Mucosa of descending colon (tissue), 3 donors: ENCODE measurements at places on chromosomes 13 and 19.
A peak's percentile ranks its signal among the peaks of the same experiment; 100 is the strongest.

GRCh38 chr13:76641056-76641455 lies 245.1 kb downstream of the KCTD12 start:
- no peak for DNase-seq

DNA sequence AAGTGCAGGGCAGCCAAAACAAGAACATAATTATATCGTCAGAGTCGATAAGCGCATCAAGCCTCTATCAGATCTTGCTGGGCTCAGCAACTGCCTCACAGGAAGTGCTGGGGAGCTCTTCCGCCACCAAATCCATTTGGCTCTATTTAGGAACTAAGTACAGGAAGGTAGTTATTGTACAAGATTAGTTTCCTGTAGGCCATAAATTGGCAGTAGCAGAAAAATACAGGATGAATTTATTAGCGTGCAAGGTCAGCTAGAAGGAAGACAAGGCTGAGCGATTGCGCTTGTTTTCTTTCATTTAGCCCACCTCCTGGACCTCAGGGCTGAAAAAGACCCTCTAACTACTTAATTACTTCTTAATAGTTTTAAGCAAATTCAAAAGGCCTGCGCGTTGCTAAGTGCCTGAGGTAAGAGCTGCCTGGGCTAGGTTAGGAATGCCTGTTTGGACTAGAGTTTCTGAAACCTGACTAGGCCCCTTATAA lies 118.5 kb downstream of the IRS2 start:
- DNase-seq, result no peak

DNA sequence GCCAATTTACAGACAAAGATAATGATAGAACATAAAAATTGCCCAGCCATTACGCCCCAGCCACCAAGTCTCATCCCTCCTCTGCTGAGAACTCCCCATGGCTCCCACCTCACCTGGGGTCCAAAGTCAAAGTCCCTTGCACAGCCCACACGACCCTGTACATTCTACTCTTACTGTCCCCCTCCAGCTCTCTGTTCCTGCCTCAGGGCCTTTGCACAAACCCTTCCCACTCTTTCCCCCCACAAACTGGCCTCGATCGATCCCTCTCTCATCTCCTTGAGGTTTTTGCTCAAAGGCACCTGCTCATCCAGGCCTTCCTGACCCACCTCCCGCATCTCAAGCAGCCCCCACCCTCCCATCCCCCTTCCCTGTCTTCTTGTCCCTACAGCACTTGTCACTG lies 1.3 kb downstream of the DOCK6 start:
- no peak for DNase-seq

DNA sequence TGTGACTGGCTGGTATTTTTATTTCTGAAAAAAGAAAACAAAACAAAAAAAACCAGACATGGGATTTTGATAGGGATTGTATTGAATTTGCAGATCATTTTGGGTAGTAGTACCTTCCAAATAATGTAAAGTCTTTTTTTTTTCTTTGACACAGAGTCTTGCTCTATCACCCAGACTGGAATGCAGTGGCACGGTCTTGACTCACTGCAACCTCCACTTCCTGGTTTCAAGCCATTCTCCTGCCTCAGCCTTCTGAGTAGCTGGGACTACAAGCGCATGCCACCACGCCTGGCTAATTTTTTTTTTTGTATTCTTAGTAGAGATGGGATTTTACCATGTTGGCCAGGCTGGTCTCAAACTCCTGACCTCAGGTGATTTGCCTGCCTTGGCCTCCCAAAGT lies 4.2 kb downstream of the ZNF101 start:
- DNase-seq, result peak; percentile 5

GRCh38 chr19:32890841-32891240 lies 21.3 kb upstream of the SLC7A9 start:
- no peak for DNase-seq
